NCI-H2227 treated with DMSO at 0.1 percent for 48 hours (cell line): ENCODE measurements at places on chromosomes 1 and 21.

DNA sequence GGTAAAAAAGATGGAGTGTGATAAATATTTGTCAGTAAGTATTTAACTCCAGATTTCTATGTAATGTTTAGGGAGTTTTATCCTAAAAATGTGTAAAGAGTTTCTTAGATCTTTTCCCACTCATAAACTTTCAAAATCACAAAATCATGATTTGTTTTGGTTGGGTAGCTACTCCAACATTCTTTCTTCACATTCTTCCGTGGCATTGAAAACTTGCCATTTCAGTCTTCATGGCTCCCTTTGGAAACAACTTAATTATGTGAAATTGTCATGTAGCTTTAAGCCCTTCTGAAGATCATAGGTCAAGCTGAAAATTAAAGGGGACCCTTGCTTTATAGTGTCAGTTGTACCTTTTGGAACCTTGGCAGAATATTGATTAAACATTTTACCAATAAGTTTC, 73.2 kb downstream of the ADGRL2 start:
- no peak for DNase-seq

DNA sequence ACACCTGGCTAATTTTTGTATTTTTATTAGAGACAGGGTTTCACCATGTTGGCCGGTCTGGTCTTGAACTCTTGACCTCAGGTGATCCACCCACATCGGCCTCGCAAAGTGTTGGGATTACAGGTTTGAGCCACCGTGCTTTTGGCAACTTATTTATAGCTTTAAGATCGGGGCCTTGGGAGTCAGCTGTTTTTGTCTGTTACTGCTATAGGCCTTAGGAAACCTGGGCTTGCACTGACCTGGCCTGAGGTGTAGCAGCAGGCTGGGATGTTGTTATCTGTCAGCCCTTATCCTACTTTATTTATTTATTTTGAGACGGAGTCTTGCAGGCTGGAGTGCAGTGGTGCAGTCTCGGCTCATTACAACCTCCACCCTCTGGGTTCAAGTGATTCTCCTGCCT, 11.4 kb downstream of the SZRD1 start:
- no peak for DNase-seq

GRCh38 chr21:34813266-34813894, 144.6 kb downstream of the CLIC6 start:
- no peak for DNase-seq

- DNase-seq, result no peak
These were observed 185.0 kb upstream of the PTBP2 start for GRCh38 chr1:96536581-96536980.

- peak; percentile 77 for DNase-seq
These were observed 24.6 kb downstream of the DMAP1 start for GRCh38 chr1:44237721-44238457.

DNA sequence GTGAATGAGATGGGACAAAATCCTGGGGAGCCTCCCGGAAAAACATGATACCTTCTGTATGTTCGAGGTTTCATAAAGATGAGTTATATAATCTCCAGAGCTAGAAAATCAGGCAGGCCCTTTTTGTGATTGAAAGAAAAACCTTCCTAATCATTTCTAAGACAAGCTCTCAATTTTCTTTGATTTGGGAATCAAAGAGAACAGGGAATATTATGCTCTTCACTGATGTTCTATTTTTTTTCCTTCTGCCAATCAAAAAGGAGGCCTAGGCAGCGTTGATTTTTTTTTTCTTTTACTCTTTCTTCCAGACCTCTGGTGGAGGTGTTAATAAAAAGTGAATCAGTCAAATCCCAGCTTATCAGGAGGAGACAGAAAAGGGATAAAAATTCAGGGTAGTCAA, 34.5 kb downstream of the DIRAS3 start:
- DNase-seq, result no peak

DNA sequence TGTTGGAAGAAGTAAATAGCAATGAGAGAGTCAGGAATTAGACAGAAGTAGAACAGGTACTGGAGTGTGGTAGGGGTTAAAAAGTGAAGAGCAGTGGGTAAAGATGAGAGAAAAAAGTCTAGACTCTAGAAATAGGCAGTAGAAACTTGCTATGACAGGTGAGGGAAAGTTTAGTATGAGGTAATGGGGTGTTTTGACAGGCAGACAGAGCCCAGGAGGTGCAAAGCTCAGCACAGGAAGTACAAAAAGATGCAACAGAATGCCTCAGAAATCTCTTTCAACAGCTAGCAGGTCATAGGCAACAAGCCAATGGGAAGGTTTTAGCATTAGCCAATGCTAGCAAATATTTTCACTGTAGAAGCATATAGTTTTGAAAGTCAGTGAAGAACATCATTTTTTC, 319.1 kb upstream of the SGIP1 start:
- DNase-seq, result no peak

DNA sequence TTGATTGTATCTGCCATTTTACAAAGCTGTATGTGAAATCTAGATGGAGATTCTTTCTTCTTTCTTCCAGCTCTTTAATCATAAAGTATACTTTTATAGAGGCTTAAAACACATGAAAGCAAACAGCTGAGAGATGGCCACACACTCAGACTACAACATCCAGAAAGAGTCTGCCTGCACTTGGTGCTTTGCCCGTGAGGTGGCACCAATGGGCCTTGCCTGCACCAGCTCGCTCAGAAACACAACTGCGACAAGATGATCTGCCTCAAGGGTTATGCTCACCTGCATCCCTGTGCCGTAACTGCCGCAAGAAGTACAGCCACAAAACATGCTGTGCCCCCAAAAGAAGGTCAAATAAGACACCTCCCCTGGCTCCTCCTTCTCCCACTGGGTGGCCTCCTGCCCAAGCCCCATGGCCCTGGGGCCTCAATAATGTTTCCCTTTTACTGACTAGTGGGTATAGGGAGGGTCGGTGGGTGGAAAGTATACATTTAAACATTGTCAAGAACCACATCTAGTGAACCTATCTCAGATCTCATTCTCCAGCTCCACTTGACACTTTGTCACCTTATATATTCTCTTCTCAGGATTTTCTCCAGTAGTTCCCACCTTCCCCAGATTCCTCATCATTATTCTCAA, 66.7 kb upstream of the ANGPTL3 start:
- peak; percentile 37 for DNase-seq

DNA sequence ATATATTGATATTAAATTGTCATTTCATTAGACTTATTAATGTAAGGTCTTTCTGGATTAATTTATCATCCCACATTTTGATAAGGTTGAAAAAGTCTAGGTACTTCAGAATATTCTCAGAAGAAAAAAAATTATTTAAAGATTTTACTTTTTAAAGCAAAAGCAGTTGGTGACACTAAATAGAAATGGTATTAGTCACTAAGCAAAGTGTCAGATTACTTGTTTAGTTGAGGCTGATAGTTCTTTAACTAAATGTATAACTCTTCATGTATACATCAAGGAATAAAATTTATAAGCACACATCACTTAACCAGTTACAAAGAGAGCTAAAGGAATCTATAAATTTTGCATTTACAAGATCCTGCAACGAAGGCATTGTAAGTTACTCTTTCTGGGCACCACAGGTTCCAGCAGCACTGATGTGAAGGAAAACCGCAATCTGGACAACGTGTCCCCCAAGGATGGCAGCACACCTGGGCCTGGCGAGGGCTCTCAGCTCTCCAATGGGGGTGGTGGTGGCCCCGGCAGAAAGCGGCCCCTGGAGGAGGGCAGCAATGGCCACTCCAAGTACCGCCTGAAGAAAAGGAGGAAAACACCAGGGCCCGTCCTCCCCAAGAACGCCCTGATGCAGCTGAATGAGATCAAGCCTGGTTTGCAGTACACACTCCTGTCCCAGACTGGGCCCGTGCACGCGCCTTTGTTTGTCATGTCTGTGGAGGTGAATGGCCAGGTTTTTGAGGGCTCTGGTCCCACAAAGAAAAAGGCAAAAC, 101.1 kb downstream of the ADARB1 start:
- no peak for DNase-seq

GRCh38 chr1:102074874-102075273, 78.1 kb upstream of the OLFM3 start:
- no peak for DNase-seq

GRCh38 chr21:45009616-45010015, 64.8 kb upstream of the ADARB1 start:
- no peak for DNase-seq

DNA sequence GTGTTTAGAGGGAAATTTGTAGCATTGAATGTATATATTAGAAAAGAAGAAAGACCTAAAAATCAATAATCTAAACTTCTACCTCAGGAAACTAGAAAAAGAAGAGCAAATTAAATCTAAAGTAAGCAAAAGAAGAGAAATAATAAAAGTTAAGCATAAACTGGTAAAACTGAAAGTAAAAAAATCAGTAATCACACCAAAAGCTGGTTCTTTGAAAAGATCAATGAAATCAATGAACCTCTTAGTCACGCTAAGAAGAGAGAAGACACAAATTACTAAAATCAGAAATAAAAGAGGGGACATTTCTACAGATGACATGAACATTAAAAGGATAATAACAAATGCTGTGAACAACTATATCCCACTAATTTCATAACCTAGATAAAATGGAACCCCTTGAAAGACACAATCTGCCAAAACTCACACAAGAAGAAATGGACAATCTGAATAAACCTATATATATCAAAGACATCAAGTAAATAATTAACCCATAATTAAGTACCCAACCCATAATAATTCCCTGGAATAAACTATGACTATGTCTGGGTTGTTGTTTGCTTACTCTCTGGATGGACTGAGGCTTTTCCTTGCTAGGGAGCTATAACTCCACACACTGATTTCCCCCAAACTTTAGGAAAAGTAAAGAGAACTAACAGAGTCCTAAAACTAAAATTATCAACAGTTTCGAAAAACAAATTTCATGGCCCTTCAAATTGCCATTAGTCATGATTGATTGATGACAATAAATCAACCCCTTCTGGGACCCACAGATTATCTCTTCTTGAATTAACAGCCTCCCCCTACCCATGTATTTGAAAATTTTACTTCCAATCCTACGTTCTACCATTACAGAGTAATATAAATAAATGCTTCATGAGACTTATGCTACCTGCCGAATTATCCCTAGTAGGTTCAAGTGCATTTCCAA, 2.8 kb upstream of the CDC73 start:
- DNase-seq, result no peak

GRCh38 chr1:228180959-228181644, 15.5 kb downstream of the IBA57 start:
- no peak for DNase-seq

GRCh38 chr1:181743878-181744312, 260.6 kb downstream of the CACNA1E start:
- no peak for DNase-seq
